CD14-positive monocyte (primary cell): ENCODE measurements at places on chromosomes 5 and 9.

DNA sequence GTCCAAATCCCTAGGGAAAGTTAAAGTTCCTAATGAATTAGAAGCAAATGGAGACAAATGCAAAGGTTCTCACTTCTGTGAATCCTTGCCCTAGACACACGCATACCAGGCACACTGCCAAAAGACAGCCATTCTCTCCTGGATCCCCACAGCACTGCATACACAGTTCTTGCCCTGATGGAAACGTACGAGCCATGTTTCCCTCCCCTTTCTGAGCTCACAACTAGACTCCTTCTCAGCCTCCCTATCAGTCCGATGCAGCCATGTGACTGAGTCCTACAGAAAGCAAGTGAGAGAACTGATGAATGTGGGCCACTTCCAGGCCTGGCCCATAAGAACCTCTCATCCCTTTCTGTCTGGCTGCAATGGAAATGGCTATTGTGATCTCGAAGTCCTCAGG, 92.0 kb downstream of the ZNF608 start:
- no peak for DNase-seq

DNA sequence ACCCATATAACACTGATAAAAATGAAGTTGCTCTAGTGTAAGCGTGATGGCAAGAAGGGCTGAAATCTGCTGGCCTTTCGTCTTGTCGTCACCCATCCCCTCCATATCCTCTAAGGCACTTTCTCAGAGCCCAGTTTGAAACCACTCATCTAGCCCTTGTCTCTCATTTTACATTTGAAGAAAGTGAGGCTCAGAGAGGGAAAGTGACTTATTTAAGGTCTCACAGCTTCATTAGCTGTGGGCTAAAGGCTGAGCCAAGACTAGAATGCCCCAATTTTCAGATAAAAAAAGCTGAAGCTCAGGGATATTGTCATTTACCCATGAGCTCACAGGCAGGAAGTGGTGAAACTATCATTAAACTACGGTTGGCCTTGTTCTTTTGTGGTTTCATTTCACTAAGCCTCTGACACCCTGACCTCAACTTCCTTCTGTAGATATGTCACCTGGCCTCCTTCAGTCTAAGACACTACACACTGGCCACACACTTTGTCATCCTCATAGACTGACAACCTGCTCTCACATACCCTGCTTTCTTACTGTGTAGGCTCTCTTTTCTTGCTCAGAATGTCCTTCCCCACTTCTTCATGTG, 176.7 kb upstream of the DMAC1 start:
- DNase-seq = peak; percentile 82

DNA sequence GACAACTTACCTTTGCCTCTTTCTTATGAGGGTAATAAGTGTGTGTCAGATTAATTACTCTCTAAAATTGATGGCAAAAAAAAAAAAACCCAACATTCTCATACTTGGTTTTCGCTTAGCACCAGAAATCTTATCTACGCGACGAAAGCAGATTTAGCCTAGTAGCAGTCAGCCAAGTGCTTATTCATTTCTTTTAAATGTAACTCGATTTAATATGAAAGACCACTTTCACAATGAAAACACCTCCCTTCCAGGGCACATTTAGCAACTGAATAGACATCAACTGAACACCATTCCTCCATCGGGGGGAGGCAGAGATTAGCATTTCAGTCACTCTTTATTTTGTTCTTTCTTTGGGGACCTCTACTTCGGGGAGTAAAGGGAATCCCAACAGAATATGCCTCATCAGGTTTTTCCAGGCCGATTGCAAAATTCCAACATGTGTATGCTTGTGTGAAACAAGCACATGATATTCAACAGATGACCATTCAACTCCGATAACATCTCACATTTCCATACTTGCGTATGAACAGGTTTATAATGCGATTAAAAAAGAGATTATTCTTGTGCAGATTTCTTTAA, 124.1 kb upstream of the RETREG1 start:
- no peak for DNase-seq

DNA sequence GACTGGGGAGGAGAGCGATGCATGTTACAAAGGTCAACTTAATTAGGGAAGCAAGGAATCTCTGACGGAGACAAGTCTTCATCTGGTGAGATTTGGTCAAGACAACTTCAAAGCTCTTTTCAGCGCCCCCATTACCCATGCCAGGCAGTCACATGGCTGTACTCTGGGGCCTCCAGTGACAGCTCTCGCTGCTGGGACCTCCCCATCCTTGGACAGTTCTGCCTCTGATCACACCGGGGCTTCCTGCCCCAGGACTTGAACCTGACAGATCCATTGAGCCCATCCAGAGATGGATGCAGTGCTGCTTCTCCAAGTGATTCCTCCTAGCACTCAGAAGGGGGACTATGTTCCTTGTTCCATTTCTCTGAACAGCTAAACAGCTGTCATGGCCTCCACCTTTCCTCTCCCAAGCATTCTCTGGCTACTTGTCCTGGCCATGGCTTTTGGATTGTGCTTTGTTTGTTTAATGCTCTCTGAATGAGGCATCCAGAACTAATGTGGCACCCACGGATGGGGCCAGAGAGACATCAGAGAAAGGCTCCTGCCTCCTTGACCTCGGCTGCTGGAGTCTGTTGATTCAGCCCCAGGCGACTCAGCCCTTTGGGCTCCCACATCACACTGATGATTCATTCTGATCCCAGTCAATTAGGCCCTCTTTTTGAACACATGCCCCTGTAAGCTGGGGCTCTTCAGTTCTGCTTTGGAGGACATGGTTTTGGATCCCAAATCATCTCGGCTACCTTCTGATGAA, 122.1 kb upstream of the ADAMTS16 start:
- DNase-seq = no peak

GRCh38 chr9:113298311-113298710, 4.9 kb downstream of the RNF183 start:
- no peak for DNase-seq

DNA sequence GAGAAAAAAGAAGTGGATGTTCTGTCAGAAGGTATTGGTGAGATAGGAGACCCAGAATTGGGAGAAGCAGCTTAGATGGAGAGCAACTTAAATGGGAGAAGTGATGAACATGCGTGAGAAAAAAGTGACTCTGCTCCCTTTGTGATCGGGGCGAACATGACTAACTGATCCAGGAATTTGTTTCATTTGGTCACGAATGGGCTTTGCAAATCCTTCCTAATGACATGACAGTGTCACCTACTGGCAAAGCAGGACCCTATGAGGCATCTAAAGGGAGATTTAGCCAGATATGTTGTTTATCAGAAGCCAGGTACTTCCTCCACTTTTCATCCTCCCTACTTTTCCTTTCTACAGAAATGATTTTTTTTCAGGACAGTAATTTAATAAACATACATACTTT, 787.4 kb upstream of the RGMB start:
- DNase-seq = no peak

- no peak for DNase-seq
Observed at GRCh38 chr9:133353548-133353947, 2.7 kb downstream of the SURF1 start.

DNA sequence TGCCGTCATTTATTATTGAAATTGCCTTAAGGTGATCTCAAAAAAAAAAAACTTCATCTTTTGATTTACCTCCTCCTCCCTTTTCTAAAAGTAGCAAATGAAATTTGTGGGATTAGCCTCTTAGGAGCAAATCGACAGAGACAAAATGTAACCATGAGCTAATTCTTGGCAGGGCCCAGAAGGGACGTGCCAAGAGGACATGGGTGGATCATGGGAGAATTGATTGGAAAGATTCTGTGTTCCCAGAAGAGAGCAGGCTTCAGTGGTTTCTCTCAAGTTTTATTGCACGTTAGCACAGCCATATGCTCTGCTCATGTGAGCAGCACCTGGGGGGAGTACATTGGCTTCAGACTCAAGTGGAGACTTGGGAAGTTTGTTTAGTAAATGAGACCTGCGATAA, 394.6 kb downstream of the ELAVL2 start:
- DNase-seq = no peak

- no peak for DNase-seq
Observed at GRCh38 chr5:61953913-61954312, 352.1 kb upstream of the KIF2A start.

DNA sequence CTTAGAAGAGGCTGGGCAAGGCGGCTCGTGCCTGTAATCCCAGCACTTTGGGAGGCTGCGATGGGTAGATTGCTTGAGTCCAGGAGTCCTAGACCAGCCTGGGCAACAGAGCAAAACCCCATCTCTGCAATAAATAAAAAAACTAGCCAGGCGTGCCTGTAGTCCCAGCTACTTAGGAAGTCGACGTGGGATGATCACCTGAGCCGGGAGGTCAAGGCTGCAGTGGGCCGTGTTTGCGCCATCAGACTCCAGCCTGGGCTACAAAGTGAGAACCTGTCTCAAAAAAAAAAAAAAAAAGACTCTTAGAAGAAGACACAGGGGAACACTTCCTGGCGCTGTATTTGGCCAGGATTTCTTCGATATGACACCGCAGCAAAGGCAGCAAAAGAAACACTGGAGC, 23.7 kb upstream of the NRARP start:
- no peak for DNase-seq

GRCh38 chr5:90845723-90846554, 287.3 kb downstream of the ADGRV1 start:
- no peak for DNase-seq

GRCh38 chr5:93503598-93504067, 77.4 kb downstream of the NR2F1-AS1 start:
- no peak for DNase-seq

DNA sequence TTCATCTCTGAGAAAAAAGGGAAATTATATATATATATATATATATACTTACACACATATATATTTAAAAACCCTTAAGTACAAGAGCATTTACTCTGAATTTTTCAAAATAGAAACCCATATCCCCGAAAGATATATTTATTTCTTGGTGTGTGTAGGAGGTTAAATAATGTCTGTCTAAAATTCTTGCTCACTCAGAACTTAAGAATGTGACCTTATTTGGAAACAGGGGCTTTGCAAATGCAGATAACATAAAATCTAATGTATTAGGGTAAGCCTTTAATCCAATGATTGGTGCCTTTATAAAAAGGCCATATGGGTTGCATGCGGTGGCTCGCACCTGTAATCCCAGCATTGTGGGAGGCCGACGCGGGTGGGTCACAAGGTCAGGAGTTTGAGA, 517.3 kb upstream of the TLE4 start:
- DNase-seq = no peak

GRCh38 chr5:153399595-153399994, 90.9 kb upstream of the GRIA1 start:
- DNase-seq = no peak

- no peak for DNase-seq
Observed at GRCh38 chr5:2399096-2399495, 352.4 kb downstream of the IRX2 start.

DNA sequence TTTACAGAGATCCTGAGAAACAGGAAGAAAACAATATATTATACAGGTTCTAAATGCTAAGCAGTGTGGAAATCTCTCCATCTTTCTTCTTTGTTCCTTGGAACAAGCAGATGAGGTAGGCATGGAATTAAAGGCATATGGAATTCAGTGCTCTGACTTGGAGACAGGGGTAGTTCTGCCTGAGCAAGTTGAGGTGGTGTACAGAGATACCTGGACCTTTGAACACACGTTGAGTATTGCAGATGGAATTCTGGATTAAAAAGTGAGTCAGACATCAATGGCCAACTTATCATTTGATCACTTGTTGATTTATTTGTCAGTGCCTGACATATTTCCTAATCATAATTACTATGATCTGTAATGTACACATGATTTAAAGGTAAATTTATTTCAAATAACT, 293.9 kb upstream of the IRX4 start:
- DNase-seq = no peak

- DNase-seq = no peak
Observed at GRCh38 chr5:146450002-146450401, 2.9 kb downstream of the TCERG1 start.

- DNase-seq = no peak
Observed at GRCh38 chr5:8436924-8437323, 568.0 kb downstream of the MTRR start.

GRCh38 chr5:53882676-53883031, 322.2 kb downstream of the NDUFS4 start:
- DNase-seq = no peak

- DNase-seq = no peak
Observed at GRCh38 chr5:54651482-54652076, 134.0 kb downstream of the SNX18 start.

- no peak for DNase-seq
Observed at GRCh38 chr5:168944004-168944403, 356.9 kb downstream of the SLIT3 start.

- no peak for DNase-seq
Observed at GRCh38 chr9:114386886-114387679, 699 bp downstream of the AKNA start.

DNA sequence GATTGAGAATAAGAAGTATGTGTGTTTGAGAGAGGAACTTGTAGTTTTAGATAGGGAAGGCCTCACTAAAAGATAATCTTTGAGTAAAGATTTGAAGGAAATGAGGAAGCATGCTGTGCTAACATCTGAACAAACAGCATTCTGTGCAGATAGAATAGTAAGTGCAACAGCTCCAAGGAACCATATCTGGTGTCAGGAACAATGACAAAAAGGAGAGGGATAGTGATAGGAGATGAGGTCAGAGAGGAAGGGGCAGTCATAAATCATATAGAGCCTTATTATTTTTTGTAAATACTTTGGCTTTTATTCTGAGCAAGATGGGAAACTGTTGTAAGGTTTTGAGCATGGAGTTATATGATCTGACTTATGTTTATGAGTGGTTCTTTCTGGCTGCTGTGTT, 3.8 kb downstream of the MRPL22 start:
- no peak for DNase-seq

DNA sequence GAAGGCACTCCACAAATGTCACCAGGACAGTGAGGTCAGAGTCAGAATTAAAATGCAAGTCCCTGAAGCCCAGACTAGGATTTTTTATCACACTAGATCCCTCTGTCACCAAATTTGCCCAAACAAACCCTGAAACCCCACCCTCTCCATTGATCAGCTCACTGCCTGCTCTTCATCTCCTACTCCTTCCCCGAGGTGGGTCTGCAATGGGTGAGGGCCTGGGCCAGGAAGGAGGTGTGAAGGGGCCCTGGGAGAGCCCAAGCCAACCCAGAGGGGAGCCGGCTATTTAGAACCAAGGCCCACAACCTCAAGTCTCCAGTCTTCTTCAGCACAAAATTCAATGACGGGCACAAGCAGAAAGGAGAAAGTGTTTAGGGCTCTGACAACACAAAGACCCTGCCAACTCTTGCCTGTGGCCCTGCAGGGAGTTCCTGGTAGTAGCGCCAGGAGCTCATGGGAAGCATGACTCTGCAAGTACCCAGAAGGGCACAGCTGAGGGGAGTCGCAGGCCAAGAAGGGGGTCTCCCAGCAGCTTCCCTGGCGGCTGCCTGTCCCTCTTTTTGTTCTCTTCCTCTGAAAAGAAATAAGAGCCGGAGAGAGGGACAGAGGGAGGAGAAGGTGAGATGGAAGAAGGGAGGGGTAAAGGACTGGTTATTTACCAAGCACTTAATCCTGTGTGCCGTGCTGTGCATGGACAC, 5.5 kb downstream of the FOXI1 start:
- no peak for DNase-seq
